ENCODE measurements at places on chromosomes 7 and 10.

GRCh38 chr10:60169111-60169510 lies 220.6 kb downstream of the ANK3 start:
- DNase-seq = no peak

GRCh38 chr10:131519723-131520605 lies 208.4 kb upstream of the TCERG1L start:
- DNase-seq = no peak

GRCh38 chr10:29472301-29473086 lies 162.3 kb downstream of the SVIL start:
- DNase-seq = no peak

DNA sequence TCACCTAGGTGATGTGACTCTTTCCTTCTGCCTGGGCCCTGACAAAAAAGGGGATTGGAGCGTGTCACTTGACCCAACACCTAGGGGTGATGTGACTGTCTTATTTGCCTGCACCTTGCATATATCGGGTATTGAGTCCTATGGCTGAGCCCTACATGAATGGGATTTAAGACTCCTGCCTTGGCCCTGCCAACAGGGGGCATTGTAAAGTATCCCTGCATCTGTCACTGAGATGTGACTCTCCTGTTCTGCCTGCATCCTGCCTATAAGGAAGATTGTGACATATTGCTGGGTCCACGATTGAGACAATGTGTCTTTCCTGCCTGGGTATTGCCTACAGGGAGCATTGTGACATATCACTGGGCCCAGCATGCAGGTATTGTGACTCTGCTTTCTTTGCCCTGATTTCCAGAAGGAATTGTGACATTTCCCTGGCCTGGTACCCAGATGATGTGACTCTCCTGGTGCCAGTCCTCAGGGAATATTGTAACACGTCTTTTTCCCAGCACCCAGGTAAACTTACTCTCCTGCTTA lies 14.2 kb upstream of the ZNF107 start:
- DNase-seq = no peak

DNA sequence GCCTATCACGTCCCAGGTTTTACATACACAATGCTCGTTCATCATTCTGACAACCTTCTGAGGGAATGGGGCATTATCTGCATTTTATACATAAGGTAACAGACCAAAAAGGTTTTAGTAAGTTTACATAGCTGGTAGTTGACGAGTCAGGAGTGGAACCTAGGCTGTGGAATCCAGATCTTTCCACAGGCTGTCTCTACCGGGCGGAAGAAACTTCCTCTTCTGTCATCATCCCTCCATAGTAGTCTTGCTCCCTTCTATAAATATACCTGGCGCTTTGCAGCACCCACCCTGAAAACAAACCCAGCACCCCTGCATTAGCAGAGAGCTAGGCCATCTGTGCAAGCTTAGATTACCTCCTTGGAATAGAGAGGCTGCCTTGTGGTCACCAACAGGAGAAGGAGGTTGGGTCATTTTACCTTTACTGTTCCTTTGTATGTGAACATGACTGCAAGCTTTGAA lies 1.3 kb downstream of the TSPAN13 start:
- no peak for DNase-seq

DNA sequence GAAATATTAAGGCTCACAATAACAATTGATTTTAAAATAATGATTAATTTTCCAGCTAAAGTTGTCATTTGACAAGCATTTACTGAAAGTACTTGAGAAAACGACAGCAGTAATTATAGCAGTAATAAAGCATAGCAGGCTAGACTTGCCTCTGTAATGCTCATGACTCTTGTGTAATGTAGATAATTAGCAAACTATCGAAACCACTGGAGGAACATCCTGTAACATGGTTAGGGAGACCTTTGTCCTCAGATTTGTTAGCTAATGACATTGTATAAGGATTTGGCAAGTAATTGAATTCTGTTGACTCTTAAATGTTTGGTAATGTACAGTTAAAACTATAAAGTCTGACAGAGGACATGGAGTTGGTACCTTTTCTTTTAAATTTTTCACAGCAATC lies 24.8 kb downstream of the ARL4A start:
- no peak for DNase-seq

DNA sequence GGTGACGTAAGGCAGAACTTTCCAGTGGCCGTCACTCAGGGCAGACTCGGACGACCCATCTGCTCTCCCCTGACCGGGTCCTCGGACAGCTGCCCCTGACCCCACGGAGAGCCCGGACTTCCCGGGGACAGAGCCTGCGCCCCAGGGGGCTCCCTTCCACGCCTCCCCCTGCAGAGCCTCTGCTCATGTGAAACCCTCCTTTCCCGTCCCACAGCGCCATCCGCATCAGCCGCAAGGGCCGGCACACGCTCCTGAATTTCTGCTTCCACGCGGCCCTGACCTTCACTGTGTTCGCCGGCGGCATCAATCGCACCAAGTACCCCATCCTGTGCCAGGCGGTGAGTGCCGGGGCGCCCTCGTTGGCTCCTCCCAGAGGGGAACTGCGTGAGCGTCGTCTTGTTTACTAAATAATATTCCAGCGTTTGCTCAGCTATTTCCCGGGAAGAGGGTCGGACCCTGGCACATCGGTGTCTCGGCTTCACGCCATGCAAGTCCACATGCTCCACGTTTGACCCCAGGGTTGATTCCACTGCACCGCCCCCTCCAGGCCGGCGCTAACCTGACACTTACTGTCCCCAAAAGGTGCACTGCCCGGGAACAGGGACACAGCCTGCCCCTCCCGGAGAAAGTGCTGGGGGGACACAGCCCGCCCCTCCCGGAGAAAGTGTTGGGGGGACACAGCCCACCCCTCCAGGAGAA lies 10.9 kb downstream of the ADGRA1 start:
- no peak for DNase-seq

All from NAMALWA (cell line).